ENCODE measurements at places on chromosomes 13 and 19.

DNA sequence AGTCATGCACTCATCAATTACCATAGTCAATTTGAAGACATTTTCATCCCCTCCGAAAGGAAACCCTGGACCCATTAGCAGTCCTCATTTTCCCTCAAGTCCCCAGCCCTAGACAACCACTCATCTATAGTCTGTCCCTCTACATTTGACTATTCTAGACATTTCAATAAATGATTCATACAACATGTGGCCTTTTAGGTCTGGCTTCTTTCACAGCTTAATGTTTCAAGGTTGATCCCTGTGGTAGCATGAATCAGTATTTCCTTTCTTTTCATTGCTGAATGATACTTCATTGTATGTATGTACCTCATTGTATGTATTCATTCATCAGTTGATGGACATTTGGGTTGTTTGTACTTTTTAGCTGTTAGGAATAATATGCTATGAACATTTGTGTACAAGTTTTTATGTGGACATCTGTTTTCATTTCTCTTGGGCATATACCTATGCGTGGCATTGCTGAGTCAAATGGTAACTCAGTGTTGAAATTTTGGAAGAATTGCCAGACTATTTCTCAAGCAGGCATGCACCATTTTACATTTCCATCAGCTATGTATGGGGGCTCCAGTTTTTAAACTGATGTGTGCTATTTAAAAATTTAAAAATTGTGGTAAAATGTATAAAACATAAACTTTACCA is 18.4 kb downstream of the SPATA13 start:
- DNase-seq: no peak

- no peak for DNase-seq
Measured at GRCh38 chr13:63909726-63910375, 2494.2 kb upstream of the PCDH20 start.

- no peak for DNase-seq
Measured at GRCh38 chr13:104979281-104980030, 1556.0 kb downstream of the EFNB2 start.

- DNase-seq: no peak
Measured at GRCh38 chr19:42563352-42564210, 31.1 kb downstream of the CEACAM8 start.

- DNase-seq: no peak
Measured at GRCh38 chr19:58374200-58374599, 6.6 kb downstream of the ZNF837 start.

DNA sequence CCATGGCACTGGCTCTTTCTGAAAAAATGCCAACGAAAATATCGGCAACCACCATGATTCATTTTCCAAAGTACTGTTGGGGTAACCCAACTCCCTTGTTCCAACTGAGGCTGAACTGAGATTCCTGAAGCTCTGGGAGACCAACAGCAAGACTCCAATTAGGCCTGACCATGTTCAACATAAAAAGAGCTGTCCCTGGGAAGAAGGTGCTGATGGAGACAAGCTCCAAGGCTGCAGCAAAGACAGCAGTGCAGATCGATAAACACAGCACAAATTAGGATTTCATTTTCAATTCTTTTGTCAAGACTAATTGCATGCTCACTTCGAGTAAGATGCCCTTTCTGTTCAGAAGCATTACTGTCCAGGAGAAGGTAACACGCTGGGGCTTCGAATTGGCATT is 968.0 kb downstream of the UQCRFS1 start:
- no peak for DNase-seq

DNA sequence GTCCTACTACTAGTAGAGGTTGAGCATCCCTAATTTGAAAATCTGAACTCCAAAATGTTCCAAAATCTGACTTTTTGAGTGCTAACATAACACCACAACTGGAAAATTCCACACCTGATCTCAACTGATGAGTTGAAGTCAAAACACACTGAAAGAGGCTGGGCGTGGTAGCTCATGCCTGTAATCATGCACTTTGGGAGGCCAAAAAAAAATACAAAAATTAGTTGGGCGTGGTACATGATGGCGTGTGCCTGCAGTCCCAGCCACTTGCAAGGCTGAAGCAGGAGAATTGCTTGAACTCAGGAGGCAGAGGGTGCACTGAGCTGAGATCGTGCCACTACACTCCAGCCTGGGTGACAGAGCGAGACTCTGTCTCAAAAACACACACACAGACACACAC is 29.9 kb downstream of the USP12 start:
- DNase-seq: no peak

DNA sequence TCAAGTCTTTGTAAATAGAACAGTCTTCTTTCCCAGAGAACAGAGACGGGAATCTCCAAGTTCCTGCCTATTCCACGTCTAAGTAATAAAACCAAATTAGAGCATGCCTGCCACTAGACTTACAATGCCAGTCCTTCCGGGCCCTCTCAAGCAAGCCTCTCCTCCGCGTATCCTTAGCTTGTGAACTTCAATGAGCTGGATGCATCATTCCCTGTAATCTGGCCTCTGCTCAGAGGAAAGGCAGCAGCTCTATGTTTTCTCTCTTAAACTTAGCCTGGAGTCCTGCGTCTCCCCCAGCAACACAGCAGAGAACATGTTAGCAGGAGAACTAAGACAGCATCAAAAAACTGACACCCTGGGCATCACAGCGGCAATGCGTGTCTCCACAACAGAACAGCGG is 8.2 kb downstream of the NALCN start:
- DNase-seq: no peak

DNA sequence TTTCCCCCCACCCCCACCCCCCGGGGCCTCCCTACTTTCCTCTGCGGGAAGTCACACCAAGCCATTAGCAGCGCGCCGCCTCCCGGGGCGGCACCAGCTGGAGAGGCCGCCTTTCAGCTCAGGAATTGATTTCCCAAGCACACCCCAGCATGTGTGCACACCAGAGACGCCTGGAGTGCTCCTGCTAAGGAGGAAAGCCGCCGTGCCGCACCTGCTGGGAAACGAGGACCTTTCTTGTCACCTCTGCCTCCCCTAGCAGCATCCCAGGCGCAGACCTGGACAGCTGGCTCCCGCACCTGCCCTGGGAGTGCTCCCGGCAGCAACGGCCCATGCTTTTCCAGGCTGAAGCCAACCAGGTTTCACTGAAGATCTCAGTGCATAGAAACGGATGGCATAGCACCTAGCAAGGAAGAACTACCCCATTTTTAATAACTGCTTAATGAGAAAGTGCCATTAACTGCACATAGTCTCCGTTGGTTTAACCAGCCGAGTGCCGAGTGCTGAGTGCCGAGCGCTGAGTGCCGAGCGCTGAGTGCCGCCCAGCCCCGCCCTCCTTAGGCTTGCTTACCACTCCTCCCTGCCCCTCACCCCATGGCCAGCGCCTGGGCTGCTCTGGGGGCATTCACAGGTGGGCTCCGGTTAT is 165.0 kb downstream of the USP12 start:
- DNase-seq: no peak

GRCh38 chr13:83499286-83499685 is 383.0 kb downstream of the SLITRK1 start:
- DNase-seq: no peak

- DNase-seq: no peak
Measured at GRCh38 chr13:64928696-64929499, 2301.2 kb downstream of the PCDH9 start.

GRCh38 chr13:52851137-52851962 is 2.9 kb upstream of the PCDH8 start:
- DNase-seq: no peak

GRCh38 chr13:40192858-40193257 is 473.6 kb downstream of the FOXO1 start:
- DNase-seq: no peak

GRCh38 chr19:5240011-5240410 is 100.6 kb downstream of the PTPRS start:
- no peak for DNase-seq

DNA sequence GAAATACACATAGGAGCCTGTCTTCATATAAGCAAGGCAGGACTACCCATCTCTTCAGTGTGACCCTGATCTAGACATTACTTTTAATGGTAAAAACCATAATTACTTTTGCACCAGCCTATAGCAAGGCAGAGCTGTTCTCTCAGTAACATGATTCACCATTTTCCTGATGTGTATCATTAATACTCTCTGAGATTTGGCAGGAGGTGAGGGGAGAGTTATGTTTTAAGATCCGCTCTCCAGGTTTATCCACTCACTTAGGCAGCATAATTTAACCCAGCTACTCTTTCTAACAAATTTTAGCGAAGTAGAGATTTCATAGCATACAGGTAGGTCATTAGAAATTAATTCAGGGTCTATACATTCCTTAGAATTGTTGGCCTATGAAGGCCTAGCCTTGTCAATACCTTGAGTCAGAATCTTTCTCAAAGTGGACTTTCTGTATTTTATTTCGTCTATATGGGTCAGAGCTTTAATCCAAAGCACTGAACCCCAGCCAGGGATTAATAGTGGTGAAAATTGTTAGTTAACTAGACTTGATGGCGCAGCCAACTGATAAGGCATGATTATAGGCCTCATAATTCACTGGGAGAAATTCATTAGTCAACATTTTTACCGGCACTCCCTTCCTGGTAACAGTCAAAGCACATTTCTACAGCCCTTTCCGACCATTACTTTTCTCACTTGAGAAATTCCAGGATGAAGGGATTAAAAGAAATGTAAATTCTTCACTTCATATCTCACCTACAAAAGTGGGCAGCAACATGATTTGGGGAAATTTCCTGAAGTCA is 955.1 kb downstream of the DIAPH3 start:
- no peak for DNase-seq

GRCh38 chr13:50511877-50512341 is 331.6 kb downstream of the DLEU7 start:
- DNase-seq: no peak

DNA sequence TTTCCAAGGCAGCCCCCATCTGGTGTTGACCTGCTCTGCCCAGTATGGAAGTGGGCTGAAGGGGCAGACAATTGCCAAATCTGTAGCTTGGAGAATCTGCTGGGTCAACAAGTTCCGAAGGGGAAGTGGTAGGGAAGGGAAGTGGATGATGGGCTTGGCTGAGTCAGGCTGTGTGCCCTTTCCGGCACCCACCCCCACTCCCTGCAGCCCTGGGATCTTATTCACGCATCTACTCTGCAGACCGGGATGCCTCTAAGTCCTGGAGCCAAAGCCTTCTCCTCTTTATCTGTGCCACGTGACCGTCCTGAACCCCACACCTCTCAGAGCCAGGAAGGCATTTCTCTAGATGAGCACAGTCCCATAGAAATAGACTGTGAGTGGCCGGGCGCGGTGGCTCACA is 7.5 kb upstream of the C5AR2 start:
- DNase-seq: no peak

GRCh38 chr19:18438331-18439024 is 545 bp upstream of the ISYNA1 start:
- DNase-seq: no peak

DNA sequence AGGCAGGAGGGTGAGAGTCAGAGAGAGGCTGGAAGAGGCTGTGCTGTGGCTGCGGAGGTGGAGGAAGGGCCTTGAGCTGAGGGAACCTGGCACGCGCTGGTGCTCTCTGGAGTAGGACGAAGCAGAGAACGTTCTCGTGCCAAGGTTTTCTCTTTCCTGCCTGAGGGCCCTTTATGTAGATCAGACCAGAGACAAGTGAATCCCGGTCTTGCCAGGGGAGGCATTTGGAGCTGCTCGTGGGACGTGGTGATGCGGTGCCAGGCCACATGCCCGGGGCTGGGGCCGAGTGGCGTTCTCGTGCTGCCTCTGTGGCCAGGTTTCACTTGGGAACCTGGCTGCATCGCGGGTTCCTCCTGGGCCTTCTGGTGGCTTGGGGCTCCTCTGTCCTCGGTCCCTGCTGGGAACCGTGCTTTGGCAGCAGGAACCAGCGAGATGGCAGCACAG is 54.2 kb downstream of the KDM4B start:
- DNase-seq: no peak

- no peak for DNase-seq
Measured at GRCh38 chr13:32277839-32278238, 37.3 kb downstream of the ZAR1L start.

DNA sequence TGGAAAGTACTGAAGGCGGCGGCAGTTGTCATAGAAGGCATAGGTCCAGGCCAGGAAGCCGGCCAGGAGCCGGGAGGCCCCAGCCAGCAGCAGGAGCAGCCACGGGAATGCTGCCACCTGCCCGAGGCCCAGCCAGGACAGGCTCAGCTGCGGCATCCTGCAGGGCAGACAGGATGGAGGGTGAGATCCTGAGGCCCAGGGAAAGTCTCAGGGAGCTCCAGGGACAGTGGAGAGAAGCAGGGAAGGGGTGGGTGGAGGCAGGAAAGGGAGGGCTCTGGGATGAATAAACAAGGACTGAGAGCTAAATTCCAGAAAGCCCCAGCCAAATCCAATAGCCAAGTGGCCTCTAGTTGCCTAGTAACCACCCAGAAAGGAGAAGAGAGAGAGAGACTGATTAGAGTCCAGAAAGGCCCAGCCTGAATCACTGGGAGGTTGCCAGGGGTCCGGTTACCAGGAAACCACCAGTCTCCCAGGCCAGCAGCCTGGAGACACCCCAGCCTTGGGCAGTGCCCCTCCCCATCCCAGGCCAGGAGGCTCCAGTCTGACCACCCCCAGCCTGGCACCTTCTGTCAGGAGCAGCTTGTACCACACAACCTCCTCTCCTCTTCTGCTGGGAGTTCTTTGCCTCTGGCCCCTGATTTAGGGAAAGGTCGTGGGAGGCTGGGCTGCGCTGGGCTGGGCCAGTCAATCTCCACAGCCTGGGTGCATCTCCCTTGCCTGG is 7.5 kb upstream of the OR10H5 start:
- no peak for DNase-seq

DNA sequence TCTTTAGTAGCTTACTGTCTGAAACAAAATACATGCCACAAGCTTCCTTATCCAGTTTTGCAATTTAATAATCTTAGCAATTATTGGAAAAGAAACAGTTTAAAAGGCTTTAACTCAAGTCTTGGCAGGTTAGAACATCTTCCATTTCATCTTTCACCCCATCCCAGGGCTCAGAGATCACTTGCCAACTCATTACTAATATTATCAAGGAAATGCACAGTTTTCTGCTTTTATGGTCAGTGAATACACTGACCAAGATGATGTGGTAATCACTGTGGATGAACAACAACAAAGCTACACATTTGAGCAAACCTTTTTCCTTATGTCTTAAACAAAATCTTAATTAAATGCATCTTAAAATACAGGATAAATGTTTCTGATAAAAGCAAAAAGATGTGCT is 48.0 kb upstream of the ITM2B start:
- DNase-seq: no peak

GRCh38 chr13:30052120-30052519 is 201.7 kb upstream of the UBL3 start:
- no peak for DNase-seq

GRCh38 chr19:4557971-4558941 is 1.2 kb downstream of the SEMA6B start:
- peak; percentile 25 for DNase-seq

All from stimulated activated CD8-positive, alpha-beta memory T cell treated with anti-CD3 and anti-CD28 coated beads, Interleukin-2, amount 100 ng/mL, for 48 hours (primary cell).